Activated CD4-positive, alpha-beta T cell treated with anti-CD3 and anti-CD28 coated beads for 48 hours (primary cell): ENCODE measurements at places on chromosomes 5 and 9.

DNA sequence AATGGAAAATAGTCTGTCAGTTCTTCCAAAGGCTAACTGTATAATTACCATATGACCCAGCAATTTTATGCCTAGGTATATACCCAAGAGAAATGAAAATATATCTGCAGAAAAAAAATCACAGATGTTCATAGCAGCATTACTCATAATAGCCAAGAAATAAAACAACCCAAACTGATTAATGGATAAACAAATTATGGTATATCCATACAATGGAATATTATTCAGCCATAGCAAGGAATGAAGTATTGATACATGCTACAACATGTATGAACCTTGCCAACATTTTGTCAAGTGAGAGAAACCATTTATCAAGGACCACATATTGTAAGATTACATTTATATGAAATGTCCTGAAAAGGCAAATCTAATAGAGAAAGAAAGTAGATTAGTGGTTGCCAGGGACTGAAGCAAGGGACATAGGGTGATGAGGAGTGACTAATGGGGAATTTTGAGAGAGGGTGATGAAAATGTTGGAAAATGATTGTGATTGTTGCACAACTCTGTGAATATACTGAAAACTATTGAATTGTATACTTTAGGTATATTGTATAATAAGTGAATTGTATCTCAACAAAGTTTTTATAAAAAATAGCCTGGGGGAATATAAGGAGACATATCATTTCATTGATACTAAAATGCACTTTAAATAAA, 114.4 kb downstream of the PBX3 start:
- no peak for DNase-seq

DNA sequence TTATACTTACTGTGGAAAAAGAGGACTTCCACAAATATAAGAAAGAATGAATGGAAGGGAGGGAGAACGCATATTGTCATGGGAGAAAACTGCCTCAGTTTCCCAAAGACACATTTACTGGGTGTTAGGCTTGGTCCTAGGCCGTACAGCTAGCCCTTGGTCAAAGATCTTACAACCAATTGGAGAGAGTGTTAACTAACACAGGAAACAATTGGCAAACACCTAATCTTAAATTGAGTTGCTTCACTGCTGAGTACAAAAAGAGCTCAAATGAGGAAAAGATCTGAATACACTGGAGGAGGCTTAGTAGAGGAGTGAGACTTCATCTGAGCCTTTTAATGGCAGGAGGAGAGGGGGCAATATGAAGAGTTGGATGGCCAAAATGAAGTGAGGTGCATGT, 161.7 kb downstream of the GLIS3 start:
- DNase-seq, result no peak

DNA sequence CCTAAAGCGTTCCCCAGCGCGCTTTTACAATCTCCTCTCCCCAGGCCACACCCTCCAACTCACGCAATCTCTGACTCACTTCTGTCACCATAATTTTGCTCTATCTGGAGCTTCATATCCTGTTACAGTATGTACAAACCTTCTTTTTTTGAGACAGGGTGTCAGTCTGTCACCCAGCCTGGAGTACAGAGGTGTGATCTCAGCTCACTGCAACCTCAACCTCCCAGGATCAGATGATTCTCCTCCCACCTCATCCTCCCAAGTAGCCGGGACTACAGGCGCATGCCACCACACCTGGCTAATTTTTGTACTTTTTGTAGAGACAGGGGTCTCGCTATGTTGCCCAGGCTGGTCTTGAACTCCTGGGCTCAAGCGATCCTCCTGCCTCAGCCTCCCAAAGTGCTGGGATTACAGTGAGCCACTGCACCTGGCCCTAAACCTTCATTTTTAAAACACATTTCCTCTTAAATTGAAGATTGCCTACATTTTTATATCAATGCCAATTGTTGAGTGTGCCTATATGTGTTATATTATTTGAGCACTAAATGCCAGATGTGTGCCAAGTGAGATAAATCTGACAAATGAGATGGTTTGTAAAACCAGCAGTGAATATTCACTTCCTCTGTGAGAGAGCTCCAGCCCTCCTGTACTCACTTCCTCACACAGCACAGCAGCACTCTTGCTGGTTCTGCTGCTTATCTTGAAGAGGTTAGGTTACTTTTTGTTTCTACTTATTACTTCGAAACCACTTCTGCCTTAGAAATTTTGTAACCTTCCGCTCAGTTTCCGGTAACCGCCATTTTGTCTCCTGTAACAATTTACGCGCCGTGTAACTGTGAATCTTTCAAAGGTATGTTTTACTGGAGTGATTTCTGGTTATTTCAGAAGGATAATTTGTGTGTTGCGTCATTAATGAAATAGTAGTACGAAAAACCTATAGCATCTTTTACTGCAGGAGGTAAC, 57.9 kb downstream of the DOCK8 start:
- DNase-seq, result peak; percentile 77

DNA sequence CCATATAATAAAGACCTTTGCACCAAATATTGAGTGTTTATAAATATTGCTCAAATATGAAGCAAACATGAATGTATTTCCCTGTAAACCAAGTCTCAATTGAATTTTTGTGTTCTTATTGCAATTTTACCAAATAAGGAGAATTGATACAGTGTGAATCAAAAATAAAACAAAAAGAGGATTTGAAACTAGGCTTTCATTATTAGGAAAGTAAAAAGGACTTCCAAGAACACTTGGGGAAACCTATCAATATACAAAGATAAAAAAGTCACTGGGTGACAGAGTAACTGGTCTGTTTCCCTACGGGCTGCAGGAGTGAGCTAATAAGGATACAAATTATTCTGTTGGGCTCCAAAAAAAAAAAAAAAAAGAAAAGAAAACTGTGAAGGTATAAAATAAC, 44.8 kb upstream of the SNX2 start:
- DNase-seq, result no peak

- no peak for DNase-seq
Observed at GRCh38 chr5:113218200-113218599, 216.6 kb downstream of the TSSK1B start.

GRCh38 chr9:85876628-85877027, 64.3 kb upstream of the NAA35 start:
- DNase-seq, result no peak

GRCh38 chr9:28056006-28056405, 482.7 kb upstream of the C9orf72 start:
- no peak for DNase-seq

- DNase-seq, result no peak
Observed at GRCh38 chr5:138843316-138844124, 31.6 kb downstream of the LRRTM2 start.

- DNase-seq, result no peak
Observed at GRCh38 chr5:172548311-172548731, 92.7 kb upstream of the NEURL1B start.

DNA sequence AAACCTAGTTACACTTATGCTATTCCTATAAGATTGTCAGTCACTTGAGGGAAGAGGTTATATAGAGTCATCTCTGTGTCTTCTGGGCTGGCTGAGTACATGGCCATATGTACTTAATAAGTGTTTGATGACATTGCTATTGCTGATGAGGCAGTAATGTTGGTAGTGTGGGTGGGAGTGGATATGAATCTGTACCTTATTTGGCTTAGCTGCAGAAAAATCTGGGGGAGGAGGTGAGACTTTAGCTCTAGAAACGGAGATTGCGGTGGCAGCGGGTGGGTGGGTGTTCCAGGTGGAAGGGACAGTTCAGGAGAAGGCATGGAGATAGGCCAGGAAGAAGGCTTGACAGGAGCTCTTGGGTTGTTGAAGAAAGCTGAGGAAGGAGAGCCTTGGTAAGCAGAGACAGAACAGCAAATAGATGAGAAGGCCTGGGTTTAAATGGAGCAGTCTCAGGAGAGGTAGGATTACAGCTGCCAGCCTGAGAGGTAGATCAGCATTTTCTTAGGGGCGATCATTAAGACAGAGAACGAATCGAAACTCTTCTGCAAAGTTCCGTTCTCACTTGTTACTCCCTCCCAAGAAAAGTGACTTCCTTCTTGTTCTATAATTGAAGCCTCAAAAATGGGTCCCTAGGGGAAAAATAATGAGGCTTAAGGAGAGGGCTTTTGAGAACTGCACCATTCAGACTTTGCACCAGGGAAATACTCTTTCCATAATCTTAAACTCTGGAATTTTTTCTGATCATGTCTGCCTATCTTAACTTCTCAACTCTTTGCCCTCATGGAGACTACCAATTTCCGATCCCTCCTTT, 160.5 kb downstream of the UNC13B start:
- no peak for DNase-seq

DNA sequence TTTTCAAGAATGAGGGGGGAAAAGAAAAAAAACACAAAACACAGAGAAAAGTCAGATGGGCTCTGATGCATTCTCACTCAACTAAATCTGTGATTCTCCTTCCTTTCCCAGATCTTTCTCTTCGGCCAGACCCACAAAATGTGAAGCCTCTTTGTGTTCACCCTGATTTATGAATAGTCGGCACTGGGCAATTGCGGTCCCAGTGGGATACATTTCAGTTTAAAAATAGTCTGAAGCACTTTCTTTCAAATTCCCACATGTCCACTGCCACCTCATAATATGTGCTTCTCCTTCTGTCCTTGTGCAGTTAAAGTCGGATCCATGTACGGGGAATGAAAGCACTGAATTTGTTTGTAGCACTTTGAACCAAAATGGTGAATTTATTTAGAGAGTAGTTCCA, 995.4 kb upstream of the WWC1 start:
- DNase-seq, result no peak

DNA sequence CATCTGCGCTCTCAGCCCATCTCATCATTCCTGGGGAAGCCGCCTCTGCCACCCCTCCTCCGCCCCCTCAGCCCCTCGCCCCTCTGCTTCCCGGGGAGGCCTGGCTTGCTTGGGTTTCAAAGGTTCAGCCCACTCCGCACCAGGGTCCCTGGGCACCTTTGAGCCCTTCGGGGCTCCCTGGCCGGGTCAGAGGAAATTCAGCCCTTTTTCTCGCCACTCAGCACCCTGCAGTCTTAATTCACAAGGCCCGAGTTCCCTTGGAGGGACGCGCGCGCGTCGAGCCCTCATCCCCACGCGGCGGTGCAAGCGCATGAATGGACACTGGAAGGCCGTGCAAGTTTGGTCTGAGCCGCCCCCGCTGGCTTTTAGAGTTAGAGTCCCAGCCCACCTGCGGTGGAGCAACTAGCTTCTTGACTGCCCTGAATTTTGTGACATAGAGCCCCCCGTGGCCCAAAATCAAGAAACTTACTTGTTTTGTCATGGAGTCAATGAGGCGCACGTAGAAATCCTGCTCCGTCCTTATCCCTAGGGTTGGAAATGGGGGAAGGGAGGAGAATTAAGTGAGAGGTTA, 4.5 kb downstream of the EBF1 start:
- no peak for DNase-seq

GRCh38 chr9:37914701-37915358, 10.9 kb upstream of the SLC25A51 start:
- no peak for DNase-seq

DNA sequence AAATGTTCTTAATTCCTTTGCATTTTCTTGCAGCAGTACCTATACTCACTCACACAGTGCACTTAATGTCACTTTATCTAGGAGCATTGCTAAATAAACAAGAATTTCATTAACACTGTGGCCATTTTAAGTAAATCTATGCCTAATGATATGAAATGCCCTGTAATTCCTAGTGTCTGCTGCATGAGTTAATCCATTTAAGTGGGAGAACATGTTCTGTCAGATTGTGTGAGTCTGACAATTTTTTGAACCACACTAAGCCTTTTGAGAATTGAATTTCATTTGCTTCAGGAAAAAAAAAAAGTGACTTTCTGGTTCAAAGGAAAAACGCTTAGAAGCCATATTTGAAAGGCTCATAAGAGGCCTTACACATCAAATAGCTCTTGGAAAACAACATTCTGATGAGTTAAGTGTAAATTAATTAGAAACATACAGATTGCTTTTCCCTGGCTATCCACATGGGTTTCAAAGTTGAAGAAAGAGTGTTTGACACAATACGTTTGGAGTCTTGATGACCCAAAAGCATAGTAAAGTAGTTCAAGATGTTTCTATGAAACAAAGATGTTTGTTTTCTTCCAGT, 446.7 kb upstream of the GRAMD2B start:
- DNase-seq, result no peak

- no peak for DNase-seq
Observed at GRCh38 chr5:53246042-53246836, 136.7 kb upstream of the MOCS2 start.

GRCh38 chr5:104611135-104611767, 1048.7 kb upstream of the NUDT12 start:
- DNase-seq, result no peak

GRCh38 chr5:1515921-1516571, 7.7 kb downstream of the LPCAT1 start:
- DNase-seq, result peak; percentile 5

GRCh38 chr5:82168294-82168693, 109.9 kb downstream of the RPS23 start:
- no peak for DNase-seq

GRCh38 chr5:55915783-55916182, 64.6 kb downstream of the IL31RA start:
- no peak for DNase-seq

- DNase-seq, result no peak
Observed at GRCh38 chr5:128749136-128749898, 211.3 kb upstream of the FBN2 start.

DNA sequence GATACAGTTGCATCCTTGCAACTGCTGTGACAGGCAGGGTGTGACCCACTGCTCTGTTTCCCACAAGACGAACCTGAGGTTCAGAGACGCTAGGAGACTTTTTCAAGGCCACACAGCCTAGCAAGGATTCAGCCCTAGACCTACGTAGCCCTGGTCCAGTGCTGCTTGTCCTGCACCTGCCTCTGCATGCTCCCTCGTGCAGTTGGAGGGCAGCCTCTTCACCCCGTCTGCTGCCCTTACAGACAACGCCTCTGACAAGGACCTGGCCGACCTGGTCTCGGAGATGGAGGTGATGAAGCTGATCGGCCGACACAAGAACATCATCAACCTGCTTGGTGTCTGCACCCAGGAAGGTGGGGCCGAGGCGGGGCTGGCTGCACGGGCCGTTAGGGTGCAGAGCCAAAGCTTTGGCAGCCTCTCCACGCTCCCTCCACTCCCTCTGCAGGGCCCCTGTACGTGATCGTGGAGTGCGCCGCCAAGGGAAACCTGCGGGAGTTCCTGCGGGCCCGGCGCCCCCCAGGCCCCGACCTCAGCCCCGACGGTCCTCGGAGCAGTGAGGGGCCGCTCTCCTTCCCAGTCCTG, 8.5 kb downstream of the FGFR4 start:
- DNase-seq, result no peak

DNA sequence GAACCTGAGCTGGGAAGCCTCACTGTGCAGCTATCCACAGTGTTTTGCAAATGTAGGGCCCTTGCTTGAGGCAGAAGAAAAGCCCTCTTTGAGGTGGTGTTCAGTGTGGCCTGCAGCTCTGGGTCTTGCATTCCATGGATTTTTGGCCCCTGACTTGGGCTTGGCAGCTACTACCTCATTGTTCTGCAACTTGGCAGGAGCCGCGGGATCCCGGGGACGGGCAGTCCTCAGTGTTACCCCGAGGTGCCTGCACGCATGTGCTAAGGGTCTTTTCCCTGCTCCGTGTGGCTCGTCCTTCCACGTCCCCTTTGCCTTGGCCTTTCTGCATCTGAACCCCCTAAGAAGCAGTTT, 39.8 kb downstream of the NEK6 start:
- no peak for DNase-seq

DNA sequence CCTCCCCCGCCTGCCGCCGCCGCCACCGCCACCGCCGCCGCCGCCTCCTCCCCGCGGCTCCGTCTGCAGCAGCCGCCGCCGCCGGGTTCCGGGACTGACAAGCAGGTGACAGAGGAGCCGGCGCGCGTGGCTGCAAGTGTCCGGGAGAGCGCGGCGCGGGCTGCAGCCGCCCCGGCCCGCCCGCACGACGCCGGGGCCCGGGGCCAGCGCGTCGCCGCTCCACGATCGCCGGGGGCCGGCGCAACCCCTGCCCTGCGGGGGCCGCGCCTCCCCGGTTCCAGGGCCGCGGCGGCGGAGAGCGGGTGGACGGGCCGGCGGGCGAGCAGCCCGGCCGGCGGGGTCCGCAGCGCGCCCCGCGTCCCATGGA, 343 bp downstream of the LMX1B start:
- no peak for DNase-seq
